Activated naive CD4-positive, alpha-beta T cell treated with anti-CD3 and anti-CD28 coated beads, Interleukin-2, amount 50 U/mL, for 72 hours (primary cell): ENCODE measurements at places on chromosomes 3 and 15.

GRCh38 chr15:100809587-100809986 is 70.0 kb upstream of the ALDH1A3 start:
- no peak for DNase-seq

DNA sequence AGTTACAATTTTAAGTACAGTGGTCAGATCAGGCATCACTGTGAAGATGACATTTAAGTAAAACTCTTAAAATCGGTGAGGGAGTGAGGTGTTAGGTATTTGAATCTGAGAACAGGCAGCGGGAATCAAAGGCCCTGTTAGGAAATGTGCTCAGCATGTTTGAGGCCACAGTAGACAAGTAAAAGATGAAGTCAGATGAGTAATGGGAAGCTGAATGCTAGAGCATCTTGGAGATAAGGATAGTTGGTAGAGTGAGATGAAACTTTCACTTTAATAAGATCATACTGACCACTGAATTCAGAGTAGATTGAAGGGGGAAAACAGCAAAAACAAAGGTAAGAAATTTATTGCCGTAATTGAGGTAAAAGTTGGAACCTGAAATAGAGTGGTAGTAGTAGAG is 61.6 kb downstream of the DCBLD2 start:
- DNase-seq, result no peak

- no peak for DNase-seq
Measured at GRCh38 chr3:195183071-195183776, 87.7 kb downstream of the XXYLT1 start.

- no peak for DNase-seq
Measured at GRCh38 chr3:72220946-72221345, 436.0 kb upstream of the PROK2 start.

- DNase-seq, result no peak
Measured at GRCh38 chr3:120470870-120471269, 20.1 kb upstream of the FSTL1 start.

GRCh38 chr3:52037291-52037690 is 19.1 kb downstream of the DUSP7 start:
- DNase-seq, result no peak

DNA sequence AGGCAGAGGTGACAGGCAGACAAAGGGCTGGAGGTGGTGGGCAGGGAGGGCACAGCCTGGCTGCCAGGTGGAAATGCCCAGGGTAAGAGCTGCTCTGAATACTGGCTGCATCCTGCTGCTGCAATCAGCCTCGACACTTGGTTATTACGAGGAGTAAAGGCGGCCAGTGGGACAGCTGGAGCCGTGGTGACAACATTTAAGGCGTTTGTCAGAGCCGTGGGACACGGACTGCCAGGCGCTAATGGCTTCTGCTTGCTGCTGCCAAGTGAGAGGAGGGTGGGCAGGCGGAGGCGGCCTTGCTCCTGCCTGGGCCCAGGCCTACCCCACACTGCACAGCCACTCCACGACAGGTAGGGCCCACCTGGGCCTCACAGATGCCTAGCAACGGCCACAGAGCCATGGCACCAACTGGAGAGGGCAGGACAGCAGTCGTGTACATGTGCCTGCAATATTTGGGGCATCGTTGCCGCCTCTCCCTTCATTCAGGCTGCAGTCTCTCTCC is 49.2 kb upstream of the TMEM115 start:
- no peak for DNase-seq

DNA sequence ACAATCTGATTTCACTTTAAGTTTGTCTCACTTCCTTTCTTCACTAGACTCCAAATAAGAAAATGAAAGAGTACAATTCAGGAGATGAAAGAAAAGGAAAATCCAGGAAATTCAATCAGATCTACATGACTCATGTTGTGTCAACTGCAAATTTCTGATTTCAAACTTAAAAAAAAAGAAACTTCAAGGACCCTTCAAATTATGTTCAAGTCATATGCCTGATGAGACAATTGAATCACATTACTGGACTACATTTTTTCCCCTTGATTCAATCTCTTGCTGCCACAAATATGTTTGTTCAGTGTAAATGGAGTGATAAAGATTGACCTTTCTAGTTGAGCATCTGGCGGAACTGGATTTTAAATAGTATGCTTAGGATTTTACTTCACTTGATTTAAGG is 37.4 kb downstream of the FRMD5 start:
- DNase-seq, result no peak

DNA sequence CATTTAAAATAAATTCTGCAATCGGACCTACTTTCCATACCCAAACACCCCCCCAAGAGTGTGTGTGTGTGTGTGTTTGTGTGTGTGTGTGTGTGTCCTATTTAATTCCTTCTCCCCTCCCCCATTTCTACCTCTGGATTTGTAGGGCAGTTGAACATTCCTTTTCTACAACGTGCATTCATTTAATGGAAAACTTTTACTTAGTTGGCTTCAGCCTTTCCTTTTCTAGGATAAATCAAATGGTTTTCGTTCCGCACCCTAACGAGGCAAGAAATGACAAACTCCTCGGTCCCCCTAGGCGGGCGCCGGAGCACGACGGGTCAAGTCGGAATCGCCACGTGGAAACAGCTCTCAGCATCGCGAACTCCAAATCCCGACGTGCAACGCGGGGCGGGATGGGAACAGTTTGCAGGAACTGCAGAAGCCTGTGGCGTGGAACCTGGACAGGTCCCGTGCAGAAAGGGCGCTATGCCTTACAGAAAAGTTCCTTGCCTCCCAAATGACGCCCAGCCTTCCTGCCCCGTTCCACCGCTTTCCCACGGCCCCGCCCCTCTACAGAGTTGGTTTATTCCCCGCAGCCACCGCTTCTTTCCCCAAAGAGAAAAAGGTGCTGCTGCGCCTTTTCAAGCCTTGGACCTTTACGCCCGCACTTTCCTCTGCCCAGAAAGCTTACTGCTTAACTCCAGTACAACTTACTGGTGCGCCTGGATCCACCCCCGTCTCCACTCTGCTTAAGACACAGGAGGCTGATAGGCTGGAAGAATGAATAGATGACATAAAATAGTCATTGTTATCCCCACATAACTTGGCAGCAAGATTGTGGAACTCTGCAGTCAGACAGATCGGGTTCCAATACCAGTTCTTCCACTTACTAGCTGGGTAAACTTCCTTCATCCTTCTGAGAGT is 1.1 kb upstream of the EIF2B5 start:
- DNase-seq, result no peak

- no peak for DNase-seq
Measured at GRCh38 chr15:78088773-78089080, 3.6 kb upstream of the SH2D7 start.

DNA sequence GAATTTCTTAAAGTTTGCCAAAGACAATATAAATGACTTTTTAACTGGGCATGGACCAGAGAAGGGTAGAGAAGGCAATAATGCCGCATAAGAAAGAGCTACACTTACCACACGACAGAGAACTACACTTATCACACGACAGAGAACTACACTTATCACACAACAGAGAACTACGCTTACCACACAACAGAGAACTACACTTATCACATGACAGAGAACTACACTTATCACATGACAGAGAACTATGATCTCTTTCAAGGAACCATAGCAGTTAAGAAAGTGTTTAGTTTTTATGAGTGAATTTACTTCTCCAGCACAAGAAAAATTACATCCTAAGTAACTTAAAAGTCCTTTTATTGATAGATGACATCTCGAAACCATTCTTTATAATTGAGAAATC is 32.0 kb downstream of the DCUN1D1 start:
- DNase-seq, result no peak

DNA sequence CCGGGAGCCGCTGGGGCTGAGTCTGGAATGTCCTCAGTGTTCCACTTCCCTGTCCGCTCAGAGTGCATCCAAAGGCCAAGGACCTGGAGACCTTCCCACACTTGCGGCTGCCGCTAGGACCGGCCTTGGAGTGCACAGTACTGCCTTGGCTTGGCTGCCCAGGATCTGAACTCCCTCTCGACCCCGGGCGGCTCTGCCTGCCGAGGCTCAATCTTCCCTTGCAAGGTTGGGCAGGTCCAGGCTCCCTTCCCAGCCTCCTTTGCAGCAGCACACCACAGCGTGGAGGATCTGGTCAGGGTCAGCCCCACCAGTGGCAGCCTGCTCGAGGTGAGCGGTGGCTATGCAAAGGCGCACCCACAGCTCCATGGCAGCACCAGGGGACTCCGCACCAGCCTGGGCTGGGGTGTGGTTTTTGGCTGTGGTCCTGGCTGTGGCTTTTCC is 69.2 kb downstream of the PLXNA1 start:
- DNase-seq, result no peak

DNA sequence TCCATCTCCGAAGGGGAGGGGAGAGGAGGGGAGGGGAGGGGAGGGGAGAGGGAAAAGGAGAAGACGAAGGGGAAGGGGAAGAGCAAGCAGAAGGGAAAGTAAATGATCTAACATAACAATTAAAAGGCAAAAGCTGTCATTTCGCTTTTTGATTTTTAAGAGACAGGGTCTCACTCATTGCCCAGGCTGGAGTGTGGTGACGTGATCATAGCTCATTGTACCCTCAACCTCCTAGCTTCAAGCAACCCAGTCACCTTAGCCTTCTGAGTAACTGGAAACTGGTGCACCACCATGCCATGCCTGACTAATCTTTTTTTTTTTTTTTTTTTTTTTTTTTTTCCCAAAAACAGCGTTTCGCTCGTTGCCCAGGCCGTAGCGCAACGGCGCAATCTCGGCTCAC is 22.6 kb downstream of the ADAM10 start:
- DNase-seq, result no peak

- no peak for DNase-seq
Measured at GRCh38 chr3:41872157-41872556, 89.7 kb downstream of the ULK4 start.

GRCh38 chr15:96362011-96362754 is 31.7 kb downstream of the NR2F2 start:
- DNase-seq, result no peak

DNA sequence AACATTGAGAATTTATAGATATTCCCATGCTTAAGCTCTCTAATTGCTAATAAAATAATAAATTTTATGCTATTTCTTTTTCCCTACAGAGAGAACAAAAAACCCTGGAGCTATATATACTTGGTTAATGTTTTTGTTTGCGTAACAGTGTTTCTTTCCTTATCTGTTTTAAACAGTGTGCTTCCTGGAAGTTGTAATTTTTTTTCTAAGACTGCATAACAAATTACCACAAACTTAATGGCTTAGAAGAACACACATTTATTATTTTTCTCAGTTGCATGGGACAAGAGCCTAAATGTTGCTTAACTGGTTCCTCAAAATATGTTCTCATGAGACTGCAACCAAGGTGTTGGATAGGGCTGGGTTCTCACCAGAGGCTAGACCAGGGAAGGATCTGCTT is 49.7 kb upstream of the DPH6 start:
- no peak for DNase-seq

GRCh38 chr3:172289583-172289982 is 158.7 kb downstream of the GHSR start:
- no peak for DNase-seq

- DNase-seq, result no peak
Measured at GRCh38 chr3:14911651-14912050, 35.7 kb upstream of the NR2C2 start.

- DNase-seq, result no peak
Measured at GRCh38 chr15:73709686-73710085, 25.5 kb downstream of the CD276 start.

- no peak for DNase-seq
Measured at GRCh38 chr3:110528305-110529121, 543.1 kb upstream of the NECTIN3 start.
